ENCODE measurements at places on chromosomes 2 and 18.

DNA sequence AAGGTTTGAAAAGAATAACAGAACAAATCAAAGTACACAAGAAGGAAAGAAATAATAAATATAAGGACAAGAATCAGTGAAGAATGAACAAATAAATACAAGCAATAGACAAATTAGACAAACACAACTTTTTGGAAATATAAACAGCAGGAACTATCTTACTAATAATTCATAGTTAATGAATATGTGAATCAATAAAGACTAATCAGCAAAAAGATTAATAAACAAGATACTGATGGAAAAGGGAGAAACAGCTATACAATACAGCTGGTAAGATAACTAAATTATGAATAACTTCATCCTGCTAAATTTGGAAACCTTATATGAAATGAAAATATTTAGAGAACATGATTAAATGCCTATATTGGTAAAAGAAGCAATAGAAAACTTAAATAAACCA lies 193.6 kb upstream of the SPRED2 start:
- no peak for DNase-seq

GRCh38 chr2:69601179-69601612 lies 42.3 kb downstream of the AAK1 start:
- no peak for DNase-seq

GRCh38 chr2:204042401-204042800 lies 105.8 kb downstream of the ICOS start:
- DNase-seq: no peak

- no peak for DNase-seq
Measured at GRCh38 chr2:86787736-86788135, 3.0 kb downstream of the CD8A start.

GRCh38 chr18:63421514-63421913 lies 762 bp downstream of the VPS4B start:
- DNase-seq: no peak

DNA sequence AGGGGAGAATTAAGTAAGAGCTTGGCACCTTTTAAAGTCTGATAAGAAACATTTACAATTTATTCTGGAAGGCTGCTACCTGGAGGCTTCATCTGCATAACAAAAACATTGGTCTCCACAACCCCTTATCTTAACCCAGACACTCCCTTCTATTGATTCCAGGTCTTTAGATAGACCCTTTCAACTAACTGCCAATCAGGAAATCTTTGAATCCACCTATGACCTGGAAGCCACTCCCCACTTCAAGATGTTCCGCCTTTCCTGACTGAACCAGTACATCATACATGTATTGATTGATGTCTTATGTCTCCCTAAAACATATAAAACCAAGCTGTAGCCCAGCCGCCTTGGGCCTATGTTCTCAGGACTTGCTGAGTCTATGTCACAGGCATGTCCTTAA lies 289.4 kb downstream of the AGPS start:
- DNase-seq: no peak

DNA sequence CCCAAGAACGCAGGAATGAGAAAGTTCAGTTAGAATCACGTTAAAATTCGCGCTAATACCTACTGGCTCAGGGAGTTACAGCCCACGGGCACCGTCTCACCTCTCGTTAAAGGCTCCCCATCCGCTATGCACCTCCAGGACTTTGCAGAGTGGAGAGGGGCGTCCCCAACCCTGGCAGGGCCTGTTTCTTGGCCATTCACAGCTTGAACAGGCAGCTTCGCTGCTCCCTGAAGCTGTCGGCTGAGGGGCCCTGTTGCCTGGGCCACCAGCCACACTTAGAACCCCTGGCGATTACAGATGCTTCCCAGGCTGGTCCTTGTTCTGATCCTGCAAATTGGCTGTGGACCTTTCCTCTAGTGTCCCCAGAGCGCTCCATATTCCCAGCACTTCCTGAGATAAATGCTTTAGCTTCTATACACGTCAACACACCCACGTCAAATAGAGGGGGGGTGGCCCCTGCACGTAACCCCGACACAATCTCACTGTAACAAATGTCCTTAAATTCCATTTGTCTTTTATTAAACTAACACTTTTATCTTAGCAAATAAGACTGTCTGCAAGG lies 16.8 kb upstream of the SNTG2 start:
- no peak for DNase-seq

GRCh38 chr2:187985923-187986322 lies 305.8 kb upstream of the GULP1 start:
- no peak for DNase-seq

- no peak for DNase-seq
Measured at GRCh38 chr2:51368250-51368649, 336.3 kb upstream of the NRXN1 start.

DNA sequence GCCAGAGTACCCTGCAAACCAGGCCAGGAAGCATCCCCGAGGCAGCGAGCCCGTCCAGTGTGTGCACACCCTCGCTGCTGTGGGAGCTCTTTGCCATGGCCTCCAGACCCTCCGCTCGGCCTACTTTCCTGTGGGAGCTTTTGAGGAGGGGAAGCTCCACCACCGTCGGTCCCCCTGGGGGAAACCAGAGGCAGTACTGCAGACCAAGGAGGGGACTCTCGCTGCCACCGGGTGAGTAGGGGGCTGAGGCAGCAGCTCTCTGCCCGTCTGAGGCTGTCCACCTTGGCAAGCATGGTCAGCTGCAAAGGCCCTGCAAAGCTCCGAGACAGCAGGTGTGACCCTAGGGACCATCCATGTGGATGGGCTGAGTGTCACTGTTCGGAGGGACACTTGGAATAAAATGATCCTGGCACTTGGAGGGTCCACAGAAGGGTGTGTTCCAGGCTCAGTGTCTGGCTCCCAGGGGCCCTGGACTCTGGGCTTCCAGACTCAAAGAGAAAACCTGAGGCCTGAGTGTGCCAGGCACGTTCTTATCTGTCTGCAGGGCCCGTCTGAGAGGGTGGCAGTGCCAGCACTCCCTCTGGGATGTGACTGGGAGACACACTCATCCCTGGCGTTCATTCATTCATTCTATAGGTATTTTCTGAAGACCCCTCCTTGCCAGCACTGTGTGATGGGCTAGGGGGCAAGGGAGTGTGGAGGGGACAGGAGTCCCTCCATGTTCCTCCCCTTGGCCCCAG lies 282.8 kb upstream of the HS6ST1 start:
- no peak for DNase-seq

- DNase-seq: no peak
Measured at GRCh38 chr2:182763311-182763912, 47.4 kb downstream of the DNAJC10 start.

DNA sequence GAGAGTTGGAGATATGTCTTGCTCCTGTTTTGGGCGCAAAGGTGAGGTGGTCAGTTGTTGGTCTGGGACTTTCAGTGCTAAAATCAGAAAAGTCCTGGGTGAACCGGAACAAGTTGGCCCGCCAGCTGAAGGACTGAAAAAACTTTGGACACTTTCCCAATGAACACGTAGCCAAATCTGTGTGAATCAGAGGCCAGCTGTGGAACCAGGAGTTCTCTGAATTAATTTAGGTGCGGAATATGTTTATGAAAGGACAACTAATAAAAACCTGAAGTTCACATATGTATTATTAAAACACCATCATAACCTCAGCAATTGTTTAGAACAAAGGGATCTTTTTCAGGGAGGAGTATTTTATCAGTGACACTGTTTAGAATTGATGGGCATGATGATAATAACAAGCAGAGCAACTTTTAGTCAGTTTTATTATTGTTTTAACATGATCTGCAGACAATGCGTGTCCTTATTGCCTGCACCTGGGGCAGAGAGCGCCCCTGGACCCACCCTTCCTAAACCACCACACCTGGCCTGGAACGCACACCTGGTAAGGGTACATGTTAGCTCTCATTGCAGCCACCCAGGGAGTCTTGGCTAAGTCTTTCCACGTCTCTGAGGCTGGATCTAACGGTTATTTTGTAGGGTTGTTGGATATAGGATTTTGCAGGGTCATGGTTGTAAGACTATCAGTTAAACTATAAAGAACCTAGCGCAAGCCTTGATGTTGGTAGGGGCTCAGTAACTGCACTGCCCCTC lies 9.9 kb upstream of the ODC1 start:
- no peak for DNase-seq

DNA sequence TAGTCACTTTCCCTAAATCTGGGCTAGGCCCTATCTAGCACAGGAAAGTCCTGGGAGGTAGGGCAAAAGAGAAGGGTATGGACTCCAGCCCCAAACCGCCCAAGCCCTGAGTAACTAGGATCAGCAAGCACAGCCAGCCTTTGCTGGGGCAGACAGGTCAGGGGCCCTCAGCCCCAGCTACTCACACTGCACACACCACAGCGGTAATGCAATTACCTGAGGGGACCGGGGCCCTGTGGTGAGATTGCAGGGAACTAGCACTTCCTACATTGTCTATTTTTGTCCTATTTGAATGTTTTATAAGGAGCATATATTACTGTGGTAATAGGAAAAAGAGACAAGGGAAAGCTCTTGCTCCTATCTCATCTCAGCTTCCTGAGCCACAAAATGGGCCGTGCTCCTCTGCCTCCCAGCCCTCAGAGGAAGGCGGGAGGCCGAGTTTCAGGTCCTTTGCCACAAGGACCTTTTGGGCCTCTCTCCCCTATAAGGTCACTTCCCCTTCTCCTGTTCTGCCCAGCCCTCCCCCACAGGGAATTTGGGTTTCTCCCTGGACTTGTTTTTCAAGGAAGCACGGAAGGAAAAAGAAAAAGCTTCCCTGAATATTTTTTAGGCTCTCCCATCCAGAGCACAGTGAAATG lies 20.5 kb downstream of the RAB11FIP5 start:
- no peak for DNase-seq

GRCh38 chr2:42939411-42940206 lies 147.2 kb upstream of the HAAO start:
- DNase-seq: no peak

- no peak for DNase-seq
Measured at GRCh38 chr18:1075322-1075721, 170.7 kb downstream of the ADCYAP1 start.

DNA sequence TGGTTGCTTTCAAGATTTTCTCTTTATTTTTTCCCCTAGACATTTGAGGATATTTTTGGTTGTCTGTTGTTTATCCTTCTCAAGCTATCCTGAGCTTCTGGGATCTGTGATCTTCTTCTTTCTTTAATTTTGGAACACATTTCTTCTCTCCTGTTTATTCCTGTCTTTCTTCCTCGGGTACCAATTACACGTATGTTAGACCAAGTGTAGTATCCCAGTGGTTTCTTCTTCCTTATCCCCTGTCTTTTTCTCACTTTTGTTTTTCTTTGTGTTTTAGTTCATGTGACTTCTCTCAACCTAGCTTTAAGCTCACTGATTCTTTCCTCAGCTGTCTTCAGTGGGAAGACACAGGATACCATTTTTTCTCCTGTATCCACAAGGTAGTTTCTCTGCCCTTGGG lies 120.0 kb downstream of the GALR1 start:
- no peak for DNase-seq

DNA sequence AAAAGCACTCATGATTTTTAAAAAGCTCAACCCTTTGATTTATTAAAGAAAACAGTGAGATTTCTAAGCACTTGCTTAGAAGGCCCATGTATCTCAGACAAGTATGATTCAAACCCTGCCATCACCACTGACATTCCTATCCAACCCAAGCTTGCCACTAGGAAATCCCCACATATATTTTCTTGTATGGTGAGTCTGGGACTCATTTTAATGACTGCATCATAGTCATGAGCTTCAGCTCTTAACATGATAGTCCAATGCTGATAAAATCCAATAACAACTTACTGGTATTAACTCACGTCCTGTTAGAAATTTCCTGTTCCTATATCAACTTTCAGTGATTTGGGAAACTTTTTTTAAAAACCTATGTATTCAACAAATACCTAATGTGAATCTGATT lies 39.4 kb upstream of the NCKAP5 start:
- DNase-seq: no peak

- DNase-seq: no peak
Measured at GRCh38 chr2:45193581-45193980, 184.3 kb upstream of the SIX2 start.

- no peak for DNase-seq
Measured at GRCh38 chr2:30201990-30202389, 29.3 kb upstream of the LBH start.

- no peak for DNase-seq
Measured at GRCh38 chr2:10202131-10202665, 79.7 kb downstream of the RRM2 start.

DNA sequence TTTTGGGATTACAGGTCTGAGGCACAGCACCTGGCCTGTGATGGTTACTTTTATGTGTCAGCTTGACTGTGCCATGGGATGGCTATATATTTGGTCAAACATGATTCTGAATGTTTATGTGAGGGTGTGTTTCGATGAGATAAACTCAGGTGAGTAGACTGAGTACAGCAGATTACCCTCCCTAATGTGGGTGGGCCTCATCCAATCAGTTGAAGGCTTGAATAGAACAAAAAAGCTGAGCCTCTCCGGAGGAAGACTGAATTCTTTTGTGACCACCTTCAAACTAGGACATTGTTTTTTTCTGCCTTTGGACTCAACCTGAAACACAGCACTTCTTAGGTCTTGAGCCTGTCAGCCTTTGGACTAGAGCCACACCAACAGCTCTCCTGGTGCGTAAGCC lies 49.4 kb upstream of the FIGN start:
- DNase-seq: no peak

DNA sequence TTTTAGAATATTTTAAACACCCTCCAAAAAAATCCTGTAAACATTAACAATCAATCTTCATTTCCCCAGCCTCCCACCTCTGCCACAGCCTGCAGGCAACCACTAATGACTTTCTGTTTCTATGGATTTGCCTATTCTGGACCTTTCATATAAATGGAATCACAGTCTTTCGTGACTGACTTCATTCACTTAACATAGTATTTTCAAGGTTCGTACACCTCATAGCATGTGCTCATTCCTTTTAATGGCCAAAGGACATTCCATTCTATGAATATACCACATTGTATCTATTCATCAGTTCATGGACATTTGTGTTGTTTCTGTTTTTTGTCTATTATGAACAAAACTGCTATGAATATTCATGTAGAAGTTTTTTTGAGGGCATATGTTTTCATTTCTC lies 48.5 kb downstream of the NAT8 start:
- DNase-seq: no peak

DNA sequence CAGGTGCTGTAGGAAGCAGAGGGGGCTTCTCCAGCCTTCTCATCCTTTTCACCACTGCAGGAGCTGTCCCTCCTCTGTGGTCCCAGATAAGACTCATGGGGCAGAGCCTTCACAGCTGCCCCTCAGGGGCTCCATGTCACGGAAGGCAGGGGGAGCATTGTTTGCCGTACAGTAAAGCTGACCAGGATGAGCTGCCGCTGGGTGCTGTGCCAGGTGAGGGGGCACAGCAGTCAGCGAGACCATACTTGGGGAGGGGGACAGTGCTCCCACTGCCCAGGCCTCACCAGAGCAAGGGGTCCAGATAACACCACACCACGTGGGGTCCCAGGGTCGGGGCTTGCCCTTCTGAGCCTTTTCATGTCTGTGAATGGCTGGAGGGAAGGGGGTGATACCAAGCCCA lies 46.3 kb downstream of the PLEKHB2 start:
- DNase-seq: no peak

- no peak for DNase-seq
Measured at GRCh38 chr2:71826299-71826698, 321.4 kb downstream of the CYP26B1 start.

DNA sequence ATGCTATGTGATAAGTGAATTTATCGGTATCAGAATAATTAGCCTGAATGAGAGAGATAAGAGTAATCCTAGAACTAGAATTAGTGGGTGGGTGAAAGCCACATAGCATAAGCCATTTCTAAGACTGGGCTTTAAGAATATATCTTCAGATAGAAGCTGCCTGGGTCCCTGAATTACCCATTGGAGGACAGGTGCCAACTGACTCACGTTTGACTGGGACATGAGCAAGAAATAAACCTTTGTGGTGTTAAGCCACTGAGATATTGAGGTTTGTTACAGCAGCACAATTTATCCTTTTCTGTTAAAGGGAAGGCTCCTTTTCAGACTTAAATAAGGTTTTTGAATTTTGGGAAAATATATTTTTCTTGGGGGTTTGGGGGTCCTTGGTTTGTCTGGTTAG lies 95.9 kb downstream of the POLE4 start:
- DNase-seq: no peak

All from activated CD4-positive, alpha-beta T cell treated with anti-CD3 and anti-CD28 coated beads for 48 hours (primary cell).